Stimulated activated CD8-positive, alpha-beta memory T cell treated with anti-CD3 and anti-CD28 coated beads, Interleukin-4, amount 100 ng/mL, for 4 hours (primary cell): ENCODE measurements at places on chromosomes 6 and 20.
A peak's percentile ranks its signal among the peaks of the same experiment; 100 is the strongest.

DNA sequence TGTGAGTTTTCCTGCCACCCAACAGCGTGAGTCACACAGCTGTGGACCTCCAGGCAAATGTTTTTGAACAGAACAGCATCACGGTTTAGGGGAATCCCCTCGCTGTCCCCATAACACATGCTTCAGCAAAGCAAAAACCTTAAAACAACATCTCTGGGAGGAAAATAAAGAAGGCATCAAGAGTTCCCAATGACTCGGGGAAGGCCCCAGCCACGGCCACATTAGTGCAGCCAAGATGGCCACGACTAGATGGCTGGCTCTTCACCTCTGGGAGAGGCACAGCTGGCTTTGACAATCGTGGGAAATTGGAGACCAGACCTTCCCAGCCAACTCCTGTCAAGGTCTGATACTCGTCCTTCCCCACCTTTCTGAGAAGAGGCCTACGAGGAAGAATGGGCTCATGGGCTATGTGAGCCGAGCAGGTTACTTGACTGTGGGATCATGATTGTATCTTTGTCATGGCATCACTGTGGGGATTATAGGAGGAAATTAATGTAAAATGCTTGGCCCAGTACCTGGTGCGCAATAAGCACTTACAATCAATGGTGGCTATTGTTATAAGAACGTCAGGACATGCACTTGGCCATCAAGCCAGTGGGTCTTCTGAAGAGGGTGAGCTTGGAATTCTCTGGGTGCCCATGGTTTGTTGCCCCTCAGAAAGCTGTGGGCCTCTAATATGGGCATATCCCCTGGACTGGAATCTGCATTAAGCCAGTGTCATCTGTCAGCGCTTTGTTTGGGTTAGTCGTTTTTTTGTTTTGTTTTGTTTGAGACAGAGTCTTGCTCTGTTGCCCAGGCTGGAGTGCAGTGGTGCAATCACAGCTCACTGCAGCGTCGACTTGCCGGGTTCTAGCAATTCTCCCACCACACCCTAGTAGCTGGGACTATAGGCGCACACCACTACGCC, 43.6 kb downstream of the FGD2 start:
- DNase-seq: peak; percentile 66

DNA sequence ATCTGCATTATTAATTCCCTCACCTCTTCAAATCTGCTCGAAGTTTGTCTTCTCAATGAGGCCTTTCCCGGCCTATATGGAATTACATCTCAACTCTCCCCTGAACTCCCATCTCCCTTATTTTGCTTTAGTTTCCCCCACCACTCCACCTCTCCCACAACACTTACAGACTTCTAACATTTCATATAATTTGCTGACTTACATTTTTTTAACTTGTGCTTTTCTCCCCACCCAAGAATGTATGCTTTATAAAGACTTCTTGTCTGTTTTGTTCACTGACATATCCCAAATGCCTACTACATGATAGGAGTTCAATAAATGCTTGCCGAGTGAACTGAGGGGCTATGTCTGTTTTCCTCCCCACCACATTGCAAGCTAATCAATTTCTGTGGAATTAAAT, 3.9 kb upstream of the MARCKS start:
- no peak for DNase-seq

GRCh38 chr20:36579996-36580545, 6.7 kb downstream of the TGIF2 start:
- no peak for DNase-seq

DNA sequence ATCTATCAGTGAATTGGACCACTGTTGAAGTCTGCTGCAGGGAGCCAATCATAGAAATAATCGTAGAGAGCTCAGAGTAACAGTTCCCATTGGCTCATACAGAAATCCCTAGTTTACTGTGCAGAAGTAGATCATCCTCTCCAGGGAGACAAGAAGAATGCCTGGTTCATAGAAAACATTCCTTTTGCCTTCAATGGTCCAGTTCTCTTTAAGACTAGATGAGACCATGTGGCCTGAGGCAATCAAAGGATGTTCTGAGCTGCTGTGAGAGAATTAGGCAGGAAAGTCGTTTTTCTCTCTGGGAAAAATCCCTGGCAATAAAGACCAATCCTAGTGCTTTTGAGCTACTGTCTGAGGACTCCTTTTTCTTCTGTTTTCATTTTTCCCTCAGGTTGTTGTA, 208.4 kb downstream of the CENPW start:
- DNase-seq: no peak

DNA sequence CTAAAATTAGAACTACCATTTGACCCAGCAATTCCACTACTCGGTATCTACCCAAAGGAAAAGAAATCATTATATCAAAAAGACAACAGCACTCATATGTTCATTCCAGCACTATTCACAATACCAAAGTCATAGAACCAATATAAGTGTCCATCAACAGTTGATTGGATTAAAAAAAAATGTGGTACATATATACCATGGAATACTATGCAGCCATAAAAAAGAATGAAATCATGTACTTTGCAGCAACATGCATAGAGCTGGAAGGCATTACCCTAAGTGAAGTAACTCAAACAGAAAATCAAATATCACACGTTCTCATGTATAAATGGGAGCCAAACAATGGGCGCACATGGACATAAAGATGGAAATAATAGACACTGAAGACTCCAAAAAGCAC, 163.3 kb downstream of the DST start:
- DNase-seq: no peak

DNA sequence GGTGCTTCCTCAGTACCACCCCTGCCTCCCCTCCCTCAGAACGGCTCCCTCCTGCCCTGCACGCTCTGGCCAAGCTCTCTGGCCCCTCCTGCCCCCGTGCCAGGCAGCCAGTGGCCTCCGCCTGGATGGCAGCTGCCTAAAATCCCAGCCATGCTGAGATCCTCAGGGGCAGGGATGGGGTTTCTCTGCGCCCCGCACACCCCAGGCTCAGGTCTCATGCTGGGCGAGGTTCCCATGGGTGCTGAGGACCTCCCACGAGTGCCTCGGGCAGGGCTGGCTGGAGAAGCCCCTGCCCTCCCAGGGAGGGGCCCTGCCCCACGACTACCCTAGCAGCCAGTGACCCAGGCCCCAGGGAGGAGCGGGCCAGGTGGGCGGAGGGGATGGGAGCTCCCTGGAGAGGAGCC, 2.7 kb downstream of the PTK6 start:
- no peak for DNase-seq

DNA sequence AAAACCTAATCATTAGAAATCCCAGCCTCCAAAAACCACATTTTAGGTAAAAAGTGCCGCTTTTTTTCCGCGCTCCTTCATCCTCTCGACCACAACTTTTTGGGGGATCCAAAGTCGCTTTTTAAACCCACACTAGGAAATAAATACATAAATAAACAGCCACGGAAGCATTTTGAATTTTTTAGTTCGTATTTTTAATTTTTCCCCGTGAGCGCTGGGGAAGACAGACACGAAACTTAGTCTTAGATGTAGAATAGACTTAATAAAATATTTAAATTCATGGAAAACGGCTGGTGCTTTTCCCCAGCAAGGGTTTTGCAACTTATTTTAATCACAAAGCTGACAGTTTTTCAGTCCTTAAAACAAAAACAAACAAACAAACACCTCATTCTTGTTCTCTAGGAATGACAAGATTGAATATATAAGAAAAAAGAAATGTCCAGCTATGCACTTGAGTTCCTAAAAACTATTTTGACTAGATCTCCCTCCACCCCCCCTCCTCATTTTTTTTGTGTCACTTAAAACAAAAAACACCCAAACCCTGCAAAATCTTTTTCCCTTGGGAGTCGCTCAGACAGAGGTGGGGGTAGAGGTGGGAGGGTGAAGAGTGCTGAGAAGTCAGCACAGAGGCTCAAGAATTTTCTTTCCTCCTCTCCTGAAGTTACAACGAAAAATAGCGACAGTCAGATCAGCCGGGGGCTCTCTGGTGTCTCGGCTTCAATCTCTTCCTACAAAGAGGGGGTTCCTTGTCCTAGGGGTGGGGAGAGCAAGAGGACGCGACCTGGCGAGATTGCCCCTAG, 43.4 kb upstream of the SUPT3H start:
- no peak for DNase-seq

DNA sequence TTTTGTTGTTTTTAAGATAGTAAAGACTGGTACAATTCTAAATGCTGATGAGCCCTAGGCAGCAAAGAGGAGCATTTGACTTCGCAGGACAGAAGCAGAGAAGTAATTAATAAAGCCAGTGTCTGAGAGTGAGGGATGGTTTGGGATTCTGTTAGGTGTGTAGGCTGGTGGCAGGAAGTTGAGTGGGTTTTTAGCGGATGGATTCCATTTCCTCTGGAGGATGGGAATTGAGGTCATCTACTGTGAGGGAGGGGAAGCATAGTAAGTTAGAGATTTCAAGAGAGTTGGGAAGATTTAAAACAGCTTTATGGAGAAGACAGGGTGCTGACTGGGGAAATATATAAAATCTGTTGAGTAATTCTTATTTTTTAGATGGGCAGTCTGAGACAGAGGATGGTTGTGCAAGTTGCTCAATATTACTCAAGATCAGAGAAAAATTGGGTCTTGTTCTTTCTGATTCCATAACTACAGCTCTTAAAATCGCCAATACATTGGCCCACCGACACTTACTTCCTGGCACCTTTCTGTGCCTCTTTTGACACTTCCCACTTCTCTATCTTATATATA, 48.8 kb downstream of the PRL start:
- no peak for DNase-seq

DNA sequence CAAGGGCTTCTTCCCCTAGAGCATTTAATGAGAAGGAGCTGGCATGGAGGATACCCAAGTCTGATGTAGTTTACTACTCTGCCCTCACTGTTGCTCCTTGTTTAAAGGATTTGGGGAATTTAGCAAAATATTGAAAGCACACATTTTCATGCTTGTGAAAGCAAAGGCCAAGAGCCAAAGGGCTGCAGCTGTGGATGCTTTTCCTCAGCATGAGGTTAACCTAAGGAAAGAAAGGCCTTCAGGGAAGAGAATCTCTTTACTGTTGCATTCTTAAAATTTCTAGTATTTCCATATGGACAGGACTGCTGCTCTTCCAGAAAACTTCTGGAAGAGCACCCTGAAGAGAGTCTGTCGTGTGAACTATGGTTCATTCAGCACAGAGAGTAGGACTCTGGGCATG, 45.9 kb upstream of the SASH1 start:
- DNase-seq: no peak

DNA sequence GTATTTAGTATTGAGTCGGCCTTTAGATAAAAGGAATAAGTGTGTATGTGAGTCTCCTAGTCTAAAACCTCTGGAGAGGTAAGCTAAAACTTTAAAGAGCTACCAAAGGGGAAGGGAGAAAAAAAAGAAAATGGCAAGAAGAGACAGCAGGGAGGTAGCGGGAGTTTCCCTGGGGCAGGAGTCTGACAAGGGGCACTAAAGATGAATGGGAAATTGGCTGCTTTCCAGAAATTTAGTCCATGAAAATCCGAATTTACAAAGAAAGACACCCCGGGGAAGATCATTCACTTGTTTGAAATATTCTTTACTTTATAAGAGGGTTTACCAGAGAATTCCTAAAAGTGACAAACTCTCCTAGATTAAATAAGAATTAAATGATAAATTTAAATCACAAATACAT, 19.3 kb downstream of the RMND1 start:
- DNase-seq: no peak

DNA sequence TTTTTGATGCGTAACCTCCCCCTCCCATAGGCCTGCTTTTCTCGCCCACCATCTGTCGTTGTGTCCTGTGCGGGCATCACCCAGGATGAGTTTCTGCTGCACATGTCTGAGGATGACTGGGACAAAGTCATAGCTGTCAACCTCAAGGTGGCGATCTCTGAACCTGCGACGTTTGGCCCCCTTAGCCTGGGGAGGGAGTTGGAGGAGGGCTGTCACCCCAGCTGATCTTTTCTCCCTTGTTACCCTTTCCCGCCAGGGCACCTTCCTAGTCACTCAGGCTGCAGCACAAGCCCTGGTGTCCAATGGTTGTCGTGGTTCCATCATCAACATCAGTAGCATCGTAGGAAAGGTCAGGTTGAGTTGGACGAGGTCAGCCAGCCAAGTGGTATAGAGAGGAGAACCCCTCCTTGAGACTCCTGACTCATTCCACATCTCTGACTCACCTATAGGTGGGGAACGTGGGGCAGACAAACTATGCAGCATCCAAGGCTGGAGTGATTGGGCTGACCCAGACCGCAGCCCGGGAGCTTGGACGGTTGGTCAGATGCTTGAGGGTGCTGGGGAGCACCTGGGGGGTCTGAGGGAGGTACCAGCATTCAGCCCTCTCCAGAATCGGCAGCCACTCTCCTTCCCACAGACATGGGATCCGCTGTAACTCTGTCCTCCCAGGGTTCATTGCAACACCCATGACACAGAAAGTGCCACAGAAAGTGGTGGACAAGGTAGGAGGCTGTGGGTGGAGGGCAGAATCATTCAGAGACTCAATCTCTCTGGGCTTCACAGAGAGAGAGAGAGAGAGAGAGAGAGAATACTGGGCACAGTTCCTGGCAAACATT, 954 bp downstream of the HSD17B8 start:
- DNase-seq: no peak

GRCh38 chr6:21559238-21559637, 34.3 kb upstream of the SOX4 start:
- no peak for DNase-seq

- DNase-seq: no peak
Observed at GRCh38 chr6:13249817-13250216, 78.5 kb downstream of the TBC1D7 start.

GRCh38 chr20:34663213-34663943, 13.5 kb downstream of the PIGU start:
- DNase-seq: no peak

GRCh38 chr6:123901436-123901835, 97.8 kb downstream of the NKAIN2 start:
- no peak for DNase-seq
